Activated T-helper 1 cell treated with anti-CD3 and anti-CD28 coated beads, Interleukin-2, amount 50 U/mL, for 16 hours (primary cell): ENCODE measurements at places on chromosomes 5 and 9.

- no peak for DNase-seq
Measured at GRCh38 chr5:168469816-168470215, 16.5 kb upstream of the RARS1 start.

DNA sequence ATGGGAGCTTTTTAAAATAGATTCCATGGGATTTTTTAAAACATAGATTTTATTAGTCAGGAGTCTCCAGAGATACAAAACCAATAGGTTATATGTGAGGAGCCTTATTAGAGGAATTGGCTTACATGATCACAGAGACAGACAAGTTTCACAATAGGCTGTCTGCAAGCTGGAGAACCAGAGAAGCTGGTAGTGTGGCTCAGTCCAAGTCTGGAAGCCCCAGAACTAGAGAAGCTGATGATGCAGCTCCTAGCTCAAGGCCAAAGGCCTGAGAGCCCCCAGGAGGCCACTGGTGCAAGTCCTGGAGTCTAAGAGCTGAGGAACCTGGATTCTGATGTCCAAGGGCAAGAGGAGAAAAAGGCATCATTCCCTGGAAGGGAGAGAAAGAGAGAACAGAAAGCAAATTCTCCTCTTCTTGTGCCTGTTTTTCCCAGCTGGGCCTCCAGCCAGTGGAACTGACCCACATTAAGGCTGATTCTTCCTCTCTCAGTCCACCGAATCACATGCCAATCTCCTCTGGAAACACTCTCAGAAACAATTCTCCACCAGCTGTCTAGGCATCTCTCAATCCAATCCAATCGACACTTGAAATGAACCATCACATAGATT, 59.3 kb downstream of the AHRR start:
- DNase-seq = no peak

DNA sequence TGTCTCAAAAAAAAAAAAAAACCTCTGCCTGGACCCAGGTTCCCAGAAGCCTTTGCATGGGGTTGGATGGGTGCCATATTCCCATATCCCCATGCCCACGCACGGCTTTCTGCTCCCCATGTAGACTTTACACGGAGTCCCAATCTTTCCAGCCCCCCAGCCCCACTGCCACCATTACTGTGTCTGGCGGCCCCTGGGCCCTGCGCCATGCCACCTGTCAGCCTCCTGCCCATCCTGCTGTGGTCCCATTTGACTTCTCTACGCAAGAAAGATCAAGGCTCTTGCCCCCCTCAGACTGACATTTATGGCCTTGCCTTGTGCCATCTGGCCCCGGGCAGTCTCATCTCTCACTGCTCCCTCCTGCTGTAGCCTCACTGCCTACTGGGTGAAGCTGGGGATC, 6.5 kb upstream of the AK1 start:
- no peak for DNase-seq

DNA sequence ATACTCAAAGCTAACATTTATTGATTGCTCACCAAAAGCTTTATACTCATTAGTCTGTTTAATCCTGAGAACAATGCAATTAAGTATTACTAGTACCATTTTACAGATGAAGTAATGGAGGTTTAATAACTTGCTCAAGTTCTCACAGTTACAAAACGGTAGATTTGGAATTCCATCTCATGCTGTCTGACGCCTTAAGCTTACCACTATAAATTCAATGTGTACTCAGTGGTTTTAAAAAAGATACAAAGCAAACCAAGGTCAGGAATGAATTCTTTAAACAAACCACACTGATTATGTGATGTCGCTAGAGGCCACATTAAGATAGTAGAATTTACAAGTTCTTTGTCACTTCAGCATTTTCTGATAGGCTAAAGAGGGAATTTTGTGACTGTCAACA, 1.2 kb upstream of the C5orf63 start:
- DNase-seq = no peak

- no peak for DNase-seq
Measured at GRCh38 chr9:89388084-89388867, 70.0 kb downstream of the SECISBP2 start.
